GM23248 (cell line): ENCODE measurements at places on chromosomes 5 and 9. TPM values are rescaled to one million over a fixed set of nuclear protein-coding genes. Genes with fewer than 3 reads are reported as not detected.

DNA sequence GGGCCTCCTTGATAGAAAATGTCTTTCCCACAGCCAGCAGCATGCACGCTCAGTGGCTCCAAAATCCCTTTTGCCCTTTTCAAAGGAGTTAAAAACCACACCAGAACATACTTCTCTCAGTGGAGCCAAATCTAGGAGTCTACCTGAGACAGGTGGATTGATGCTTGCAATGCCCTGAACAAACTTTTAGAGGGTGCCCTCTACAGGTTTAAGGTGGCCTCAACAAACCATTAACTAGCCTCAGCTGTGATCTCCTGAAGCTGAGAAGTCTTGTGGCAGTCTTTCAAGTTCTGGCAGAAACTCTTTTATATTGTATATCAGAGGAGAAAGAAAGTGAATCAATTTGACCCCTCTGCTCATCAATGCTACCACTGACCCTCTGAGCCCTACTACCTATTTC is 125.4 kb downstream of the MED27 start:
- DNase-seq: no peak

GRCh38 chr9:92245005-92245797 is 48.3 kb downstream of the IARS1 start:
- DNase-seq: peak; percentile 88

The LHX3 gene
- polyA plus RNA-seq: not detected in 2 replicates

GRCh38 chr9:1722404-1722803 is 292.7 kb upstream of the SMARCA2 start:
- peak; percentile 33 for DNase-seq

The KDM3B gene
- 9.8 and 12.6 TPM in 2 replicates for polyA plus RNA-seq

DNA sequence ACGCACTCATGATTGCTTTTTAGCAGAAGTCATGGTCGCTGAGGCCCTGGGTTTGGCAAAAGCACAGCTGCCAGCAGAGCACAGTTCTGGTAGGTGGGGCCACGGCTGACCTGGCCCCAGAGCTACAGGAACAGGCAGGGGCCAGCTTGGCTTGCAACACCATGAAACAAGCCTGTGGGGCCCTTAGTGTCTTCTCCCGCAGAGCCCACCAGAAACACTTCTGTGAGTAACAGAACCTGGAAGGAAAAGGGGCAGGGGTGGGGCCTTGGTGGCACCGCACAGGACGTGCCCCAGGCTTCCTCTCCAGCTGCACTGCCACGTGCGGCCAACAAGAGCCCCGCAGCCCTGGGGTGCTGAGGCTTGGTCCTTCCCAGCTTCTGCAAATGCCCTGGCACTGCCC is 4.8 kb downstream of the ASB6 start:
- no peak for DNase-seq

DNA sequence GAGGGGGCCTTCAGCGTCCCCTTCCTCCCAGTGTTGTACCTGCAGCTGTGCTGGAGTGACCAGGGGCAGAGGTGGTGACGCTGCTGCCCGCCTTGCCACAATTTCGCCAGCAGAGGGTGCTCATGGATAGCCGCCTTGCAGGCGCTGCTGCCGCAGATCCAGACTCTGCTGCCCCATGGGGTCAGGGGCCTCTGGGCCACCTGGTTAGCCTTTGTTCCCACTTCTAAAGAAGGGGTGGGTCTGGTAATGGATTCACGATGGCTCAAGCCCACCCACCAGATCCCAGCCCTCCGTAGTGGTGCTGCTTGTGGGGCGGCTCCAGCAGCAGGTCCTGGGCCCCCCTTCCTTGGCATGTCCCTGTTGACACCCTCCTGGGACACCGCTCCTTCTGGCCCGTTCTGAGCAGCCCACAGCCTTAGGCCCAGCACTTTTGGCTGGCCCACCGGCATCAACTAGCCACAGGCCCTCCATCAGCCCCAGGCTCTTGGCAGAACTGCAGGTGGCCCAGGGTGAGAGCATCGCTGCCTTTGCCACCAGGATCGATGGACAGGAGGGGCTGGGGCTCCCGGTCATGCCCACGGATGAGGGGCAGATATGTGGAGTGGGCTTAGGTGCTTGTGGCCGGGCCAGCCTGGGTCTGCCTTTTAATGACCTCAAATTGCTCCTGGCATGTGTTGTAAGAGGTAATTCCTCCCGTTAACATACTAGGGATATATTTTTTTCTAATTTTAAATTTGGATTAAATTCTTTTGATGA is 57.2 kb downstream of the COL5A1 start:
- DNase-seq: peak; percentile 50

DNA sequence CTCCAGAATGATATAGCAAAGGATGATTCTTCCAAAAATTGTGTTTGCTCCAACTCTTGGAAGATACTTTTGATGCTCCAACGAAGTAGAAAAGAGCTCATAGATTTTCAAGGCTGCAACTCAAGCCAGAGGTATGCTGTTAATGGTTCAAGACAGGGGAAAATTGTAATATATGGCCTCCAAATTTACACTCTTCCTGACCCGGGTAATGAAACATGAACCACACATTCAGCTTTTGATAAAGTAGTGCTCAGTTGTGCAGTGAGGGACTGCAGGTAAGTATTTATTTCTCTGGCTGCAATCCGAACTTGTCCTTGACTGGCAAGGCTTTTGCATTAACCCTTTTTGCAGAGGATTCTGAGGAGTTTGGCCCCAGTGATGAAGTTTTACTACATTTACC is 446.4 kb downstream of the RASEF start:
- DNase-seq: no peak

- no peak for DNase-seq
Measured at GRCh38 chr5:98723061-98723460, 50.4 kb upstream of the RGMB start.

GRCh38 chr5:94870511-94871183 is 252.2 kb downstream of the SLF1 start:
- no peak for DNase-seq

GRCh38 chr5:11524188-11524587 is 380.1 kb downstream of the CTNND2 start:
- no peak for DNase-seq

The PCDHGB7 gene
- polyA plus RNA-seq: 12.7 and 13.2 TPM in 2 replicates

The FUBP3 gene
- 54.7 and 55.8 TPM in 2 replicates for polyA plus RNA-seq

The TRMT10B gene
- polyA plus RNA-seq: 6.0 and 6.7 TPM in 2 replicates

The PCDHB15 gene
- 1.5 and 1.9 TPM in 2 replicates for polyA plus RNA-seq

The CAMK4 gene
- polyA plus RNA-seq: 3.2 and 4.0 TPM in 2 replicates

The GAPT gene
- not detected in 2 replicates for polyA plus RNA-seq
